SK-N-SH (cell line): ENCODE measurements at places on chromosomes 7 and 10. TPM values are rescaled to one million over a fixed set of nuclear protein-coding genes. Genes with fewer than 3 reads are reported as not detected.

DNA sequence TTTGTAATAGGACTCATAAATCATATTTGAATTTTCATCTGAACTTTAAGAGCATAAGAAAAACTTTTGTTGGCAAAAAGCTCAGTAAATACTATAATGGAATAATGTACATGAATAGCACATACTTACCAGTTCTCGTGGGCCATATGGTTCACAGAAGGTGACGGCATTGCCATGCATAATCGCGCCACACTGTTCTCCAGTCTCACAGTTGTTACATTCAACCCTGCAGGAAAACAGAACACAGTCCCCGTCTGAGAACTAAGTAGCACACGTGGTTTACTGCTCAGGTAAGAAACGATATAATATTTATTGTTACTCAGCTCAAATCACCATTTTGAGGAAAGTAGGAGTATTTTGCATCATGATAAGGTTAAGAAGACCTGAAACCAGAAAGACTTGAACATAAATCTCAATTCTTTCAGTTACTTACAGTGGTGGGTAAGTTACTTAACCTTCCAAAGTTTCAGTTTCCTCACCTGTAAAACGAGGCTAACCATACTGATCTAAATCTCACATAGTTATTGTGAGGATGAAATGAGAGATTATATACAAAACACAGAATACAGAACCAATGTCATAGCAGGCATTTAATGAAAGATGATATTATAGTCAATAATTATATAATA lies 261.4 kb downstream of the RELN start:
- H3K27me3 ChIP-seq = no peaks in the 10 kb centered on the region
- H3K36me3 ChIP-seq = no peaks in the 10 kb centered on the region
- no peak for DNase-seq

DNA sequence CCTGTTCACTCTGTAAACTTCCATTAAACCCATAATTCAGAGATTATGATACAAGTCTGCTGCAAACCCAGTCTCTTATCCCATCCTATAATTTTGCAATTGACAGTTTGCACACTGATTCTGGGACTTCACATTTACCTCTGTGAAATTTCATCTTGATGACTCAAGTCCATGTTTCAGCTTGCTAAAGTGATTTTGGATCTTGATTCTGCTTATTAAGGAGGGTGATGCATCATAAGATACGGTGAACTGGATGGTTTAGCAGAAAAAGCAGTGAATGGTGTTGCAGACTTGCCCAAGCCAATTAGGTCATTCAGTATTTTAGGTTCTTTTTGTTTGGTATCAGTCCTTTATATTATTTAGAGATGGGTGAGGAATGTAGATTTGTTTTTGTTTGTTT lies 125.5 kb upstream of the PODXL start:
- no peak overlapping the region for H3K4me3 ChIP-seq
- H3K27me3 ChIP-seq = no peaks in the 10 kb centered on the region
- H3K4me1 ChIP-seq = no peaks in the 10 kb centered on the region
- no peak for DNase-seq
- H3K36me3 ChIP-seq = no peaks in the 10 kb centered on the region
- H3K27ac ChIP-seq = no peak overlapping the region

DNA sequence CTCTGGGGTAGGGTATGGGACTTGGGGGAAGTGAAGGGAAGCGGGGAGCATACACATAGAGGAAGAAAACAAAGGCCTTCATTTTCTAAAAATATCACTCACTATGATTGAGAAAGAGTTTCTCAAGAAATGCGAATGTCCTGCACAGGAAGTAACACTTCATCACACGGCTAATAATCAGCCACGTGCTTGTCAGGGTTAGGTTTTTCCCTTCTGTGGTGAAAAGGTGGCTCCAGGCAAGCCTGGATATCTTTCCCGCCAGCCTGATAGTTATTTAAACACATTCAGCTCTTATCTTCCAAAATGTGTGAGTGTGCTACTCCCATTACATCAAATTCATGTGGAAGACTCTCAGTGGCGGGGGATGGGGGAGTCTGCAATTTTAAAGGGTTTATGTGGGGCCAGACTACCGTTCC lies 166.4 kb upstream of the ADO start:
- H3K4me3 ChIP-seq = no peak overlapping the region
- H3K36me3 ChIP-seq = no peaks in the 10 kb centered on the region
- H3K4me1 ChIP-seq = peaks cover 8% of the 10 kb centered on the region; the same call in 1 of the 2 replicates
- no peak for DNase-seq
- H3K27me3 ChIP-seq = no peaks in the 10 kb centered on the region
- no peak overlapping the region for H3K27ac ChIP-seq

GRCh38 chr7:6640246-6640721 lies 3.2 kb downstream of the ZNF316 start:
- H3K27ac ChIP-seq = no peak overlapping the region
- no peaks in the 10 kb centered on the region for H3K27me3 ChIP-seq
- no peak overlapping the region for H3K4me3 ChIP-seq
- H3K4me1 ChIP-seq = peaks cover 15% of the 10 kb centered on the region; the same call in 1 of the 2 replicates

The RNLS gene
- polyA plus RNA-seq = not detected in 2 replicates

The INA gene
- 4.8 and 5.4 TPM in 2 replicates for polyA plus RNA-seq

The HECW1 gene
- polyA plus RNA-seq = not detected in 2 replicates

The POT1 gene
- polyA plus RNA-seq = 18.1 and 23.9 TPM in 2 replicates

The GPR37 gene
- 0.03 TPM in 1 of 2 replicates, not detected in the other for polyA plus RNA-seq

The HGF gene
- polyA plus RNA-seq = 1.5 and 1.8 TPM in 2 replicates
